Left ventricle myocardium inferior (tissue), 1 donor: ENCODE measurements at places on chromosomes 13 and 19. TPM values are rescaled to one million over a fixed set of nuclear protein-coding genes. Genes with fewer than 3 reads are reported as not detected.

DNA sequence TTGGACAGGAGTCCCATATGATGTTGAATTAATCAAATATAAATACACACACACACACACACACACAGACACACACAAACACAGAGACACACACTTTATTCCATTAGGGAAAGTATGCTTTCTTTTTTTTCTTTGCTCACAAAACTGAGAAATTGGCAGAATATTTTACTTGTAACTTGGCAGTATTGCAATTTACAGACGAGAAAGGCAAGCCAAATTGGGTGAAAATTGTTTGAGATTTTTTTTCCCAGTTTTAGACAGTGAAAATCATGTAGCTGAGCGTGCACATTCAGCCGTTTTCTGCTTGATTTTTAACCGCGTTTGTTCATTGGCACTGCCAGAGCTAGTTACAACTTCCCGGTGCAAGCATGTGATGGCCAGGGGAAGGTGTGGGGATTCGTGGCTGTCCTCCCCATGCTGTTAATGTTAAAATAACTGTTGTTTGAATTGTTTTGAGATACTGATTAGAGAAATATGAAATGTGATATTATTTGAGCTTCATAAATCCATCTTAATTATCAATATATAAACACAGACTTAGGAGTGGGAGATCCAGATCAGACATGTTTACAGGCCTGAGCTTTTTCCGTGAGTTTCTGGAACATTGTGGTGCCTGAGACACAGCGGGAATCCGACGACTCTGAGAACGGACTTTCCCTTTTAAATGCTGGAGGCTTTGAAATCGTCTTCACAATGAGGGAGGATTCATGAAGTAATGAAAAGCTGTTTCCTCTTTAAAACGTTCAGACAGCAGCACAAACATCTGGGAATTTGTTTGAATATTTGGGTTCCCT lies 125.5 kb downstream of the KCNRG start:
- DNase-seq, result no peak

GRCh38 chr13:32243695-32244094 lies 71.5 kb downstream of the ZAR1L start:
- DNase-seq, result no peak

DNA sequence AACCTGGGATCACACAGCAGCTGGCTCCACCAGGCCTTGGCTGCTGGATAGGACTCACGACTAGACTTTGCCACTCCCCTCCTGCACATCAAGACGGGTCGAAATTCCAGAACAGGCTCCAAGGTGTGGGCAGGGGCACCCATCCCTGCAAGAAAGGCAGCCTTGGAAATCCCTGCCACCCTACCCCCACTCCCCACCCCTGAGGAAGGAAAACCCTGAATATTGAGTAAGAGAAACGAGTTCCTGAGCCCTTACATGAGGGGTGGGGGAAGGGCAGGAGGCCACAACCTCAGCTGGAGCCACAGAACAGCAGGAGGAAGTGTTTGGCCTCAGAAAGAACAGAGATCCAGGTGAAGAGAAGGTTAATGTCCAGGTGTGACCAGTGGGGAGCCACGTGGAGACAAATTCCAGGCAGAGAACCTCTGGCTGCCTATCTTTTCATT lies 20.1 kb downstream of the DEDD2 start:
- DNase-seq, result no peak

GRCh38 chr13:53064731-53065130 lies 36.1 kb downstream of the OLFM4 start:
- no peak for DNase-seq

GRCh38 chr13:95433537-95433936 lies 119.0 kb upstream of the CLDN10 start:
- no peak for DNase-seq

DNA sequence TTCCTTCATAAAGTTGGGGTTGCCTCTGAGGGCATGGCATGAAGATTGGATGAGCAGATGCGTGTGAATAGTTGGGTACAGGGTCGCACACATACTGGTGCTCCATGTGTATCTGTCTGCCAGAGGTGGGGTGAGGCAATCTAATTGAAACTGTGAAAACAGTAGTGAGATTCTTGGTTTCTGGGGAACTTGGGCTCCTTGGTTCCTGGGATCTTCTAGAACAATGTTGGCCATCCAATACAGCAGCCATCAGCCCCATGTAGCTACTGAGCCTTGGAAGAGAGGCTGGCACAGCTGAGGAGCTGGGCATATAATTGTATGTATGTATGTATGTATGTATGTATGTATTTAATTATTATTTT lies 616 bp downstream of the FCHO1 start:
- no peak for DNase-seq

DNA sequence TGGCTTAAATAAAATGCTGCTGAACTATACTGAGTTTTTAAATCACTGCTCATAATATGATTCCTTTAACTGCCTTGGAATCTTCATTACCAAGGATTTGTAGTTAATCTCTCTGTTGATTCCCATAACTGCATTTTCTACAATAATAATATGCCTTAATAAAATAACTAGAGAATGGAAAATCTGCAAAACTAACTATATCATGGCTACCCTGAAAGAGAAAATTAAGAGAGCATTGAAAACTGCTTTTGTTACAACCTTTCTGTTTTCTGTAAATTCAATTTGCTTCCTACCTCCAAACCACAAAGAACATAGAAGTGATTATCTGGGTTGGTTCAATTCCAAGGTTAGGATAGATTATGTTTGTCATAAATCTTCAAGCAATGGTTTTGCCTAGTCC lies 202.8 kb upstream of the ATXN8OS start:
- DNase-seq, result no peak

The TEX101 gene
- not detected for total RNA-seq
